ENCODE measurements at places on chromosomes 4 and X.

- H3K27ac ChIP-seq = peak overlapping the region; percentile 34
- peaks cover 10% of the 10 kb centered on the region for H3K36me3 ChIP-seq
- no peak for DNase-seq
- H3K27me3 ChIP-seq = no peaks in the 10 kb centered on the region
- H3K4me3 ChIP-seq = no peak overlapping the region
Measured at GRCh38 chr4:7871356-7871755, 68.3 kb downstream of the AFAP1 start.

DNA sequence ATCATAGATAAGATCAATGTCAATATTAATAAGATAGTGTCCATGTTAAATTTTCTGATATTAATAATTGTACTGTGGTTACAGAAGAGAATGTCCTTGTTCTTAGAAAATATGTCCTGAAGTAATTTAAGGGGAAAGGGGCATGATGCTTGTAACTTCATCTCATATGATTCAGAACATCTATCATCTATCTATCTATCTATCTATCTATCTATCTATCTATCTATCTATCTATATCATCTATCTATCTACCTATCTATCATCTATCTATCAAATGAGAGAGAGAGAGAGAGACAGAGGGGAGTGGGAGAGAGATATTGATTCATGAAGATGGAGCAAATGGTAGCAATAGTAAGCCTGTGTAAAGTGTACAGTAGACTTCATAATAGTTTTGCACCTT lies 124.8 kb upstream of the FAT1 start:
- H3K4me3 ChIP-seq = no peak overlapping the region
- H3K36me3 ChIP-seq = no peaks in the 10 kb centered on the region
- no peaks in the 10 kb centered on the region for H3K4me1 ChIP-seq
- no peaks in the 10 kb centered on the region for H3K27me3 ChIP-seq
- no peak overlapping the region for H3K27ac ChIP-seq
- DNase-seq = no peak

GRCh38 chr4:73869130-73870055 lies at the start of gene CXCL1:
Gene CXCL1 (plus strand): TSS chr4:73869393. CDS start chr4:73869471, 78 bp downstream.
- H3K27ac ChIP-seq = no peak within 1 kb of the TSS
- peak within 1 kb of the TSS; percentile 35 for H3K4me3 ChIP-seq
- H3K27me3 ChIP-seq = peaks cover 22% of the 10 kb centered on the region

DNA sequence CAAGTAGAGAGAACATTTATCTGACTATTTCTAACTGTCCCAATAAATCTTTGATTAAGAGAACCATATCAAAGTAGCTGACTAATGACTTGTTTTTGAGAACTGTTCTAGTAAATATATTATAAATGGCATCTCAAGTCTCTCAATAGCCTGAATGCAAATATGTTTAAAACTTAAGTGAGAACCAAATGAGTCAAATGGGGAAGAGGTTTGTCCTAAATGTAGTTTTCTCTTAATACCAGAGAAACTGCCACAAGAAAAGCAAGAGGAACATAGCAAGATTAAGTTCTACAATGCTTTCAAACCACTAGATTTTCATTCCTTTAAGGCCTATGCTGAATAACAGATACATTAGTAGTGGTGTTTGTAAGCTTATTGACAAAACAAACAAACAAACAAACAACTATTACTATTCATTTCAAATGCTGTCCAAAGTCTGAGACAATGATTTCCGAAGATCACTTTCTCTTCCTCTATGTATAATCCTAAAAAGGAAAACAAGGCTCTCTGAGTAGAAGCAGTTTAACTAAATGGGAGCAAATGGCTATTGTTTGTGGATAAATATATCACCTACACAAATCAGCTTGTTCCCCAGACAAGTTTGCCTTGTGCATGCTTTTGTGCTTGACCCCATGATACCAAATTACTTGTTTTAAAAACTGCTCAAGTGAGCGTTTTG lies 408.4 kb upstream of the EMCN start:
- H3K36me3 ChIP-seq = no peaks in the 10 kb centered on the region
- H3K27me3 ChIP-seq = no peaks in the 10 kb centered on the region
- H3K4me3 ChIP-seq = no peak overlapping the region
- H3K27ac ChIP-seq = no peak overlapping the region

DNA sequence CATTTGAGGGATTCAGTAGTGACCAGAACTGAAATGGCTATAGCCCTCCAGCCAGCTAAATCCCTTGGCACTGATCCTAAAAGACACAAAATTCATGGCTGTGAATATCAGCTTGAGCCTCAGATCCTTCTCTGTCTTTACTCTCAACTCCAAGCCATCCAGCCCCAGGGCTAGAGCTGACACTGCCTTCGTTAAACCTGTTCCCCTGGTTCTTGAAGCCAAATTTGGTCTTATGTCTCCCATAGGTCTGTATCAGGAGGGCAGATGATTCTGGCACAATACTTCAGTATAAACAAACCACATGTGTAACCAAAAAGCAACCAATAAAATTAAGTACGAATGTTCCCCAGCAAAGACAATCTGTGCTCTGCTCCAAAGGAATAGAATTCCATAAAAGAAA lies 78.0 kb downstream of the ANOS1 start:
- no peak for DNase-seq
- H3K27ac ChIP-seq = no peak overlapping the region
- H3K4me1 ChIP-seq = no peaks in the 10 kb centered on the region
- no peak overlapping the region for H3K4me3 ChIP-seq
- no peaks in the 10 kb centered on the region for H3K36me3 ChIP-seq

GRCh38 chr4:158172261-158173258 lies at the start of gene GASK1B:
Gene GASK1B (minus strand): TSS chr4:158173025. CDS start chr4:158171375, 1,650 bp downstream.
- peak within 1 kb of the TSS; percentile 93 for H3K27ac ChIP-seq
- H3K27me3 ChIP-seq = no peaks in the 10 kb centered on the region
- H3K4me3 ChIP-seq = peak within 1 kb of the TSS; percentile 52
- H3K4me1 ChIP-seq = no peaks in the 10 kb centered on the region
- peak; percentile 75 for DNase-seq

- no peak for DNase-seq
- no peak overlapping the region for H3K4me3 ChIP-seq
- no peak overlapping the region for H3K27ac ChIP-seq
- H3K36me3 ChIP-seq = no peaks in the 10 kb centered on the region
Measured at GRCh38 chr4:10197952-10198351, 81.4 kb upstream of the WDR1 start.

- H3K4me1 ChIP-seq = no peaks in the 10 kb centered on the region
- H3K4me3 ChIP-seq = no peak overlapping the region
- H3K27ac ChIP-seq = no peak overlapping the region
- H3K36me3 ChIP-seq = no peaks in the 10 kb centered on the region
- no peaks in the 10 kb centered on the region for H3K27me3 ChIP-seq
Measured at GRCh38 chr4:159280442-159281172, 177.7 kb downstream of the RAPGEF2 start.

- H3K36me3 ChIP-seq = no peaks in the 10 kb centered on the region
- no peaks in the 10 kb centered on the region for H3K27me3 ChIP-seq
- no peak overlapping the region for H3K4me3 ChIP-seq
- no peak for DNase-seq
- H3K27ac ChIP-seq = no peak overlapping the region
Measured at GRCh38 chr4:53057679-53058078, 195.6 kb downstream of the RASL11B start.

GRCh38 chr4:177632481-177632880 lies 190.2 kb upstream of the AGA start:
- no peak for DNase-seq

DNA sequence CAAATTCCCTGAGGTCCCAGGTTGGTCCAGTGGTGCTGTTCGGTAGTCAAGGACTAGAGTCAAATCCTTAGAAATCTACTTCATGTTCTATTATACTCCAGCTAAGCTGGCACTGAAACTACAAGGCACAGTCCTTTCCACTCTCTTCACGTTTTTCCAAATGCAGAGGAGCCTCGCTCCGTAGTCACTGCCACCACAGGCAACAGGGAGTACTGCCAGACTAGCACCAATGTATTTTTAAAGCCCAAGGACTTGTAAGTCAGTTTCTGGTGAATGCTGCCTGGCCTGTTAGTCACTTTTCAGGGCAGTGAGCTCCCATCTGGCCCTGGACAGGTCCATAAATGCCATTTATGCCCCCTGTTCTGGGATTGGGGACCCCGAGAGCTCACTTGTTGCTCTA lies 323.5 kb downstream of the FAM47A start:
- no peaks in the 10 kb centered on the region for H3K4me1 ChIP-seq
- H3K4me3 ChIP-seq = no peak overlapping the region
- H3K27me3 ChIP-seq = no peaks in the 10 kb centered on the region
- no peak overlapping the region for H3K27ac ChIP-seq
- DNase-seq = no peak
- H3K36me3 ChIP-seq = no peaks in the 10 kb centered on the region
